ENCODE measurements at places on chromosomes 11 and 22. TPM values are rescaled to one million over a fixed set of nuclear protein-coding genes. Genes with fewer than 3 reads are reported as not detected.

DNA sequence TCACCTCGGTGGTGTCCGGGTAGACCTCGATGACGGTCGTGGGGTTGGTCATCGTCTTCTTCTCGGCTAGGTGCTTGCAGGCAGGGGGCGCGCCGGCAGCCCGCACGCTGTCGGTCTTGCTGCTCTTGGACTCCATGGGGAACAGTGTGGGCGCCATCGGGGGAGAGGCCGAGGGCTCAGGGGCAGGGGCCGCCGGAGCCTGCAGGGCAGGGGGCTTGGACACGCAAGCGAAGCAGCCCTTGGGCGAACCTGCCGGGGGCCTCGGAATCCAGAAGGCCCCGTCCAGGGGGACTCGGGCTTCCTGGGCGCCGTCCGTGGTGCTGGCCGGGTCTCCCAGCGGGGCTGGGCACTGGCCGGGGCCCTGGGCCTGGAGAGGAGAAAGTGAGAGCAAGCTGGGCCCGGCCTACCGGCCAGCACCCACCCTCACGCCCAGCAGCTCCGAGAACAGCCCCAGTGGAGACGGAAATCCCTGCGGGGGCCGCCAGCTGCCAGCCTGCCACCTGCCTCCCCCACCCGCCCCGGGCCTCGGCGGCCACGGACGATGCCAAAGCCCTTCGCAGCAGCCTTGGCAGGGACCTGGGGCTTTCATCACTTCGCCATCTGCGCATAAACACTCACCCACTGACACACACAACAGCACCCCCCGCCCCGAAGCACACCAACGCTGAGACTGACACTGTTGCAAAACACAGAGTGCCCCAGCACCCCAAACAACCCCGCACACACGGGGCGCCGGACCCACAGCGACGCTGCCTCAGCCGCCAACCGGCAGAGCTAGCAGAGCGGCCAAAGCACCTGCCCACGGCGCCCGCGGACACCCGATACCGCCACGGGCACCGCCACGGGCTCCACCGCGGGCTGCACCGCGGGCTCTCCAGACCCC lies 2.4 kb downstream of the IFITM10 start:
- no peak for DNase-seq

DNA sequence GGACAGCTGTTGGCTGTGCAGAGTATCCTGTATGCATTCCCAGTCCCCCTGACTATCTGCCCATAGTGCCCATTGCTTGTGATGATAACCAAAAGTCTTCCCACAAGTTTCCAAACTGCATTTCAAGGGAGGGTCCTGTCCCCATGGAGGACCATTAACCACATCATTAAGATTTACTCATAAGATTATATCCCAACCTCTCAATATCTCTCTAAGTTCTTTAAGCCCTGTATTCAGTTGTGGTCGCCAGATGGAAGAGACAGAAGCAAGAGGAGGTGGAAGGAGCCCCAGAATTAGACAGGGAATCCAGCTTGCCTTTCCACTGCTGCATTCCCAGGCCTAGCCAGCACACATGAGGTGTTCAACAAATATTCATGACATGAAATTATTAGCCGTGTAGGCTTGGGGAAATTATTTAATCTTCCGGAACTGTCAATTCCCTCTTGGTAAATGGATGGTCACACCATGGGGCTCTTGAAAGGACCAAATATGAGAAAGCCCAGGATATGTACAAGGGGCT lies 42.6 kb upstream of the TIMP3 start:
- no peak for DNase-seq

- DNase-seq: no peak
Observed at GRCh38 chr11:61543606-61544306, 35.2 kb downstream of the LRRC10B start.

Gene VWCE
- 0.59 TPM for total RNA-seq

Gene CATSPER1
- total RNA-seq: 0.13 TPM

Data from cardiac septum (tissue), 1 donor.